ENCODE measurements at places on chromosomes 5 and 9.
A peak's percentile ranks its signal among the peaks of the same experiment; 100 is the strongest.

GRCh38 chr5:61598126-61598525 lies 266.1 kb downstream of the ZSWIM6 start:
- DNase-seq: no peak

DNA sequence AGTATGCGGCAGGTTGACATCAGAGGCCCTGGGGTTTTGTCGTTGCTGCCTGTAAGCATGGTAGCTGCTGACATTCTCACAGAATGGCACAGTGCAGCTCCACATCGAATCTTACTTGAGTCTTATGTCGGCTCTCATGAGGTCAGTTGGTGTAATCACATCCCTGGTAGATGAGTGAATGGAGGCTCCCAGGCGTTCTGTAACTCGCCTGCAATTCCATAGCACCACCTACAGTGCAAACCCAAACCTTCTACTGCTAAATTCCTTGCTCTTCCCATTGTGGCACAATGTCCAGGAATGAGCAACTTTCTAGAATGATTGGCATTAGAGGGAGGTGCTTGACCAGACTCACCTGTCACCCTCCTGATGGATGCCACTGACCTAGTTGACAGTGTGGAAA lies 578.4 kb downstream of the CCDC171 start:
- peak; percentile 20 for DNase-seq

DNA sequence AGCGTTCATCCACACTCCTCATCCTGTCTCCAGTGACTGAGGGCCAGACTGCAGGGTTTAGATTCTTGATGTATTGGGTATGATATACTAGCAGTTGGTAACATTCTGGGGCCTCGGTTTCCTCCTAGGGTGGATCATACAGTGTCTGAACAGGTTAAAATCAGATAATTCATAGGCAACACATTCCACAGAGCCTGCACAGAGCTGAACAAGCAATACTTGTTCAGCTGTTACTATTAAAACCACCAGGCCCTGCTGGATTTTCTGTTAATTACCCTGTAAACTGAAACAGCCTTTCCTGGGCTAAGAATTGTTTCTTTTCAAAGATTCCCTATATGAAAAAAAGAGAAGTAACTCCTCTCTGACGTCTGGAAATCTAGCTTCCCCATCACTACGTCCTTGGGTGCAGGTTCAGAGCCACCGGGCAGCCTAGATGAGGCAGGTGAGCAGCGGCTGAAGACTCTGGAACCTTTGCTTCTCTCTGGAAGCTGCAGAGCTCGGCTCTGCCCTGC lies 1313.5 kb upstream of the WWC1 start:
- DNase-seq: no peak

DNA sequence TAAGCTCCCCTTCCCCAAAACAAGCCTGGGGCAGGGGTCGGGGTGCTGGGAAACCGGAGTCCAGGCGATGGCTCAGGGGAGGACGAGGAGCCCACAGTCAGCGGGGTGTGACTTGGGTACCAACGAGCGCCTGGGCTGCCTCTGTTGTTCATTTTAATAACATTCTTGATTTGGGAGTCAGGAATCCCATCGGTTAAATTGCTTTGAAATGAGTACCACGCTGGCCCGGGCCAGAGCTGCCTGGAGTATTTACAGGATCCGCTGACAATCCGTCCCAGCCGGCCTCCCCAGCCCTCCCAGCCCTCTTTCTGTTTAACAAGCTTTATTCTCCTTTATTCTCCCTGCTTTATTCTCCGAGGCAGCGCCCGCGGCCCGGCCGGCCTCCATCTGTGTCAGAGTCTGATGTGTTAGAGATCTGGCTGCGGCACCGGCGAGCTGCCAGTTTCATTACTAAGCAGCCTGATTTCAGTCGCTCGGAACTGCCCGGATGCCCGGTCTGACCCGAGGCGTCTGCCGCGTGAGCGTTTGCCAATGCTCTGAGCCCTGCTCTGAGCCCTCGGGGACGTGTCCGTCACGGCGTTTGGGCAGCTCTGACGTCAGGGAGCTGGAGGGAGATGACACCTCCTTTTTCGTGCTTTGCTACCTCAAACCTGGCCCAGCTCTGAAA lies 16.5 kb upstream of the QRFP start:
- peak; percentile 76 for DNase-seq

GRCh38 chr5:77663090-77663863 lies 24.8 kb upstream of the OTP start:
- DNase-seq: peak; percentile 29

- no peak for DNase-seq
Measured at GRCh38 chr9:137357166-137357565, 55.1 kb upstream of the NRARP start.

DNA sequence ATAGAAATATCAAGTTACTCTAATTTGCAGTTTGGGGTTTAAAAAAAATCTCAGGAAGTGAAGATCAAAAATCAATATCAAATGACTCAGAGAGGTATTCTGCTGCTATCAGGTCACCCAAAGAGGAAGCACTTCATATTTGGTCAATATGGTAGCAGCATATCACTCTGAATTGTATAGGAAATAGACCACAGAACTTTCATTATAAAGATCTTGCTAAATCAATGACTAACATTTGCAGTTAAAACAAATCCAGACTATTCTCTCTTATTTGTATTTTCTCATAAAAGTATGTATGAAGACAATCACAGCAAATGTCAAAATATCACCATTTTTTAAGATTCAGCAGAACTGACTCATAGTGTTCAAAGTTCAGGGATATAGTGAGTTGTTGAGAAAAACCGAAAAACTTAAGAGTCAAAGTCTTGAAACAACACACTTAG lies 105.8 kb upstream of the PCSK1 start:
- no peak for DNase-seq

DNA sequence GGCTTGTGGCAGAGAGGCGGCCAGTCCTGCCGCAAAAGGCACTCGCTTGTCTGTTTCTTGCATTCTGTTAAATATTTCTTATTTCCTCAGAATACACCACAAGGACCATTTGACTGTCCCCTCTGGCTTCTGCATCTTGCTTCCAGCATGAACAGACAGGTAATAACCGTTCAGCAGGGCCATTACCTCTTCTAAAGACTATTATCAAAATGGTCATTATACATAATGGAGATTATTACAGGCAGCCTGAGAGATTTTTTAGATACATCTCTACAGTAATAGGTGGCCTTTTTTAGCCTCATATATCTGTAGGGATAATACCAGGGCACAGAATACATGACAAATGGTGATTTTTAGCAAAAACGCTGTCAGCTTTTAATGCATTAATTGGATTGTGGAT lies 382.0 kb downstream of the PSAT1 start:
- DNase-seq: no peak

- peak; percentile 84 for DNase-seq
Measured at GRCh38 chr9:130183133-130183762, 11.0 kb downstream of the NCS1 start.

DNA sequence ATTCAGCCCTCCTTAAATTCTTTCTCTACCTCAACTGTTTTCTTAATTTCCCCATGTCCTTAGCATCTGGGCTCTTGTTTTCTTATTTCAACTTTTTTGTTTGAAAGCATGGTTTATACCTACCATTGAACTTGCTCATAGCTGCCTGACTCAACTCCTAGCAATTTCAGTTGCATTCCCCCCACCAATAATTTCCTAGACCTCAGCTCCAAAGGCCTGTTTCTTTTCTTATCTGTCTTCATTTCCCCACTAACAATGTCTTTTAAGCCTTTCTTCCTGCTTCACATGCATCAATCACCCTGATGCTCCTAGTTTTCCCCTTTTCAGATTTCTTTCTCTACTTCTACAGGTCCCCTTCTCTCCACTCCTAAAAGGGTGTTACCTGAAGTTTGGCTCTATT lies 129.7 kb upstream of the PDE4D start:
- DNase-seq: no peak

DNA sequence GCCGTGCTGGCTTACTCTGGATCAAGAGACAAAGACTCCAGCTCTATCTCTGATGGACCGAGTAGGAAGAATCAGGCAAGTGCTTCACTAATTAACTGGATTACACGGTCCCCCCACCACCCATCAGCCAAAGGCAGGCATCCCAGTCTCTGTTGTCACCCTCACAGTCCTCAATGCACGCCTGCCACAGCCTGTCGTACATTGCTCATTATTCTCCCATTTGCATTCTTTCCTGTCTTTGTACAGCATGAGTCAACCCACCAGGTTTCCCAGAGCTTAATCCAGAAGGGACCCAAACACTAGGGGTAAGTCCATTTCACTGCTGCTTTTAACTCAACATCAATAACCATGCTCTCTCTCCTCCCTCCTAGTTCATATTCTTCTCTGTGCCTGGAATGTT lies 44.4 kb downstream of the PCA3 start:
- DNase-seq: no peak

- DNase-seq: peak; percentile 95
Measured at GRCh38 chr5:140131967-140132409, 6.3 kb downstream of the IGIP start.

GRCh38 chr9:109424618-109425017 lies 73.5 kb downstream of the PTPN3 start:
- no peak for DNase-seq

- peak; percentile 90 for DNase-seq
Measured at GRCh38 chr5:126490167-126490940, 67.1 kb downstream of the GRAMD2B start.

DNA sequence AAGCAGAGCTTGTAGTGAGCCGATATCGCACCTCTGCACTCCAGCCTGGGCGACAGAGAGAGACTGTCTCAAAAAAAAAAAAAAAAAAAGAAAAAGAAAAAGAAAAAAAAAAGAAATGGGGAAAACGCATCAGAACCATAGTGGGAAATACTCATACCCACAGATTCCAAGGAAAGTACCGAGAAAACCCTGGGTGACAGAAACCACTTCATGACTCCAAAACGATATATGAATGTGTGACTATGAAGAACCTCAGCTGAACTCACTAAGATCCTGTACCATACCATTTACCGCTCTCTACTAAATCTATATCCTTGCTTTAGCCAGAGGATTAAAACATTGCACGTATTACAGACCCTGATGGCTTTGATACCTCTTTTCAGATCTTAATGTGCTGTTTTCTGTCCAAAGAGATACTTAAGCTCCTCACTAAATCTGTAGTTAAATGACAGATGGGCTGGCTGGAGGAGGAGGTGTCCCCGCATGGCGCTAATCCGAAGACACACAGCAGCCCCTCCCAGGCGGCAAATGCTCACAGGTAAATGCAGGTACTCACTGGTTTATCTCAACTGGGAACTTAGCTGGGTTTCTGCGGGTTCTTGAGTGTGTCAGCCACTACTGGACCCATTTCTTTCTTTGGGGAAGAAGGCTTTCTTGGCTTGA lies 2.8 kb downstream of the LPCAT1 start:
- no peak for DNase-seq

- peak; percentile 70 for DNase-seq
Measured at GRCh38 chr5:56350597-56351170, 117.6 kb upstream of the ANKRD55 start.

- DNase-seq: no peak
Measured at GRCh38 chr5:179612577-179613459, 10.7 kb downstream of the HNRNPH1 start.

- DNase-seq: no peak
Measured at GRCh38 chr9:74847478-74848152, 40.1 kb downstream of the TRPM6 start.

DNA sequence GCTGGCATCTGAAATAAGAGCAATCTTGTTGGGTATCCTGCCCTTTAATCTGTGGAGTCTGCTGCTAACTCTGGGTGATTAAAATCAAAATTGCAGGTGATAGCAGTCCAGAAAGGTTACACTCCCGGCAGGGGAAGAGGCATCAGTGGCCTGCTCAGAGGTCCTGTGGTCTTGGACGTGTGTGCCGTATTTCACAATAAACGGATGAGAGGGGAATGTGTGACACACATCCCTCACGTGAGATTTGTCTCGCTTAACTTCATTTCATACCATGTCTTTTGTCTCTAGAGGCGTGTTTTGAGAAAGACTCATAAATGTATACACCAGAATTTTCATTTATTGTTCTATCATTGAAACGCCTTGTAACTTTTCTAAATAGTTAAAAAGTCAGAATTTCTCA lies 36.6 kb downstream of the FAM240B start:
- DNase-seq: no peak

- peak; percentile 97 for DNase-seq
Measured at GRCh38 chr5:141560725-141561483, 57.9 kb downstream of the DIAPH1 start.

GRCh38 chr5:163670036-163670435 lies 164.6 kb downstream of the MAT2B start:
- DNase-seq: no peak

GRCh38 chr5:127907907-127908306 lies 175.7 kb upstream of the SLC12A2 start:
- DNase-seq: no peak

- peak; percentile 18 for DNase-seq
Measured at GRCh38 chr5:1375871-1376810, 31.2 kb upstream of the CLPTM1L start.

- no peak for DNase-seq
Measured at GRCh38 chr5:108822211-108822947, 74.7 kb downstream of the FER start.
